ENCODE measurements at places on chromosomes 7 and 10.

- DNase-seq = peak; percentile 75
Measured at GRCh38 chr10:103493916-103494877, 692 bp downstream of the NEURL1 start.

DNA sequence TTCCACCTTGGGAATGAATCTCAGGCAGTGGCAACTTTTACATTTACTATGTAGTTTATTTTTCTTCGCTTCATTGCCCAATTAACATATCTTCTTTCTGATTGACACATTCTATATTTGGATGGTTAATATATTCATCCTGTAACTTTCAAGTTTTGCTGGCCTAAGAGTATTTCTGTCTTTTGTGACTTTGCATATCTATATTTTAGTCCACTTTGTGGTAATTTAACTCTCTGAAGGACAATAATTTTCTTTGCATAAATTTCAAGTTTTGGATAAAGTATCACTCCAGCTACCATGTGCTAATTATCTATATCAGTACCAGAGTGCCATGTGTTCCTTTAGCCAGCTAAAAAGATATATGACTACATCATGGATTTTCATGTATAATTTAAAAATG lies 151.5 kb upstream of the KAT6B start:
- DNase-seq = no peak

- no peak for DNase-seq
Measured at GRCh38 chr10:48604039-48604990, 558 bp downstream of the ARHGAP22 start.

GRCh38 chr7:135924302-135924701 lies 52.9 kb downstream of the MTPN start:
- DNase-seq = no peak

DNA sequence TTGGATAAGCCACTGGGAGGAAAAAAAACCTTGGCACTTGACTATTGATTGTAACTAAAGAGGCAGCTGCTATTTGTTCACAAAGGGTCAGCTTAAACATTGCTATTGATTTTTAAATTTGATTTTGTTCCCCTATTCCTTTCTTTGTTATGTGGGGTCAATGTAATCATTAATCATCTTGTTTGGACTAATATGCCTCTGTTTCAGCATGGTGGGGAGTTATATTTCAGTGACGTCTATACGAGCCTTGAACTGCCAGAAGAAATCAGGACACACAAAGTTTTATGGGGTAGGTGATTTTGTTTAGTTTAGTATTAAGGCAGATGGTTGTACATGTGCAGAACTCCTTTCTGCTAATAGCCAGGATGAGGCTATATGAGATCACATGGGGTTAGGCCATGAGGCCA lies 7.5 kb downstream of the AS3MT start:
- DNase-seq = no peak

DNA sequence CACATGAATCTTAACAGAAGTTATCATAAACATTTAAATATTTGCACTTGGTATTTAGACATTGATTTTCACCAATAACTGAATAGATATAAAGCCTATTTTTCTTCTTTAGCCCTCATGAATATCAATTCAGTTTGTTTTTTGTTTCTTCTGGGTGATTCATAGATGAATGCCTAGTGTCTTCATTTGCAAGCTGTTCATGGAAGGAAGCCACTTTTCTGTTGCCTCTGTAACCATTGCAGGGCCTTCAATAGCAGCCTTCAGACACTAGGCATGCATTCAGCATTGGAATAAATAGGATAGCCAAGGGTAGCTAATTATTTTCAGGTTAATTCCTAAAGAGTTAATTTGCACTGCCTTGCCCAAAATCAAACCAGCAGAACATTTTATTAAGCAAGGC lies 375.3 kb downstream of the DPP6 start:
- no peak for DNase-seq

DNA sequence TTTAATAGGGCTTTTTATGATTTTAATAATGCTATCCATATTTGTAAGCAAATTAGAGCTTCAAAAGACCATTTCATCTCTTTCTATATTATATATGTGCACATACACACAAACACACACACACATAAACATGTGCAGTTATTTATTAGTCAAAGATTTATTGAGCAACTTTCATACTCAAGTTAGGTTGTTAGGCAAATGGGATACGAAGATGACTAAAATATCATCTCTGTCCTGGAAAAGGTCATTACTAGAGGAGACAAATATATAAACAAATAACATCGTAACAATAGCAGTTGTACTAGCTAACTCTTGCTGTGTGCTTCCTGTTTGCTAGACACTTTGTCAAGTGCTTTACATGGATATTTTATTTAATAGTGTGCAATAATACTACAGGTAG lies 307.9 kb downstream of the SNX13 start:
- DNase-seq = no peak

- DNase-seq = no peak
Measured at GRCh38 chr10:93554760-93555432, 11.6 kb upstream of the FFAR4 start.

- no peak for DNase-seq
Measured at GRCh38 chr7:41911792-41912191, 208.9 kb upstream of the INHBA start.

DNA sequence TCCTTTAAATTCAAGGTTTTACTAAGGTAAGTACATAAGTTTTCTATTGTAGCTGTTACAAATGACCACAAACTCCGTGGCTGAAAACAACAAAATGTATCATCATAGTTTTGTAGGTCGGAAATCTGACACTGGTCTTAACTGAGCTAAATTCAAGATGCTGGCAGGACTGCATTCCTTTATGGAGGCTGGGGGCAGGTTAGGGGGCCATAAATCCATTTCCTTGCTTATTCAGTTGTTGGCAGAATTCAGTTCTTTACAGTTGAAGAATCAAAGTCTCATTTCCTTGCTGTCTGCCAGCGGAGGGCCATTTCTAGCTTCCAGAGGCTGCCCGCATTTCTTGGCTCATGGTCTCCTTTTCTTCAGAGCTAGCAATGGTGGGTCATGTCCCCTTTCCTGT lies 11.2 kb upstream of the PRR15 start:
- no peak for DNase-seq

- no peak for DNase-seq
Measured at GRCh38 chr7:102832674-102833073, 80.1 kb upstream of the LRRC17 start.

GRCh38 chr10:51079331-51079730 lies 5.0 kb downstream of the PRKG1 start:
- no peak for DNase-seq

DNA sequence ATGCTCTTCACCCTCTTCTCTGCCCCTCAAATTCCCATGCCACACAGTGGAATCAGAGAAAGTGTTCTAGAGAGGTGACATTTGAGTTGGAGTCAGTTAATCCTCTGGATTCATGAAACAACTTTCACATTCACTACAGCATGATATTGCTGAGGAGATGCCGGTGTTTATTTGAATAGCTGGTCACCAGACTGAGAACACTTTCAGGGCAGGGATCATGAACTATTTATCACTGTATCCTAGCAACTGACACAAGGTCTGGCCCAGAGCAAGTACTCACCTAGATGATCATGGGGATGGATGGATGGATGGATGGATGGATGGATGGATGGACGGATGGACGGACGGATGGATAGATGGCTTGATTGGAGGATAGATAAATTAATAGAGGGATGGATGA lies 116.7 kb upstream of the ZMIZ1 start:
- DNase-seq = no peak

DNA sequence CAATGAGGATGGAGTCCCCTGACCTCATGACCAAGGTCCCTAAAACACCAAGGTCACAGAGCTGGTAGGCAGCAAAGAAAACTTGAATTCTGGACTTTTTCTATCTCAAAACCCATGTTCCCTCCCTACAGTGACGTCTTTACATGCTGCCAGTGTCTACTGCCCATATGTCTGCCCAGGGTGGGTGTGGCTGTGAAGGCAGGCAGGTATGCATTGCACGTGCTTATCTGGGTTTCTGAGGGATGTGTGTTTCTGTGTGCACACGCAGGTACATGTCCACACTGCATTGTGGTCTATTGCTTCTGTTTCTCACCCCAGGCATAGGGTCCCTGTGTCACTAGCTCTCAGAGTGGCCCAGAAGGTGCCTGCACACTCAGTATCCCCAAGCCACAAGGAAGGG lies 13.5 kb downstream of the ATP6V1F start:
- peak; percentile 31 for DNase-seq

DNA sequence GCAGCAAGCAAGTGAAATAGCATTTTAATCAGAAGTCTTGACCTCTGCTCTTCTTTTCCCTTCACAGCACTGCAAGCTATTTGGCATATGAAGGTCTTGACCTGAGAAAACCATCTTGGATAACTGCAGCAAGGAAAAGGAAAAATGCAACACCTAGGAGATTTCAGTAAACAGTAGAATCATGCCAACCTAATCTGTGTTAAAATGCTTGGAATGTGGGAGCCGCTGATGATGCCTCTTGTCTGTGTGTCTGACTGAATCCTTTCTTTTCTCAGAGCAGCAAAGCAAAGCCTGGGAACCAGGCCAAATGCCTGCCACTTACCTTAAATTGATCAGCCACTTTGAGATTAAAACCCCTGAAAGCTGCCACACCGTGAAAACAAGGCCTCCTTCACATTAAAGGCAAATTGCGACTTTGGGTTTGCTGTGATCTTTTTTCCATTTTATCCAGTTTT lies 80.4 kb upstream of the CDK6 start:
- DNase-seq = no peak

DNA sequence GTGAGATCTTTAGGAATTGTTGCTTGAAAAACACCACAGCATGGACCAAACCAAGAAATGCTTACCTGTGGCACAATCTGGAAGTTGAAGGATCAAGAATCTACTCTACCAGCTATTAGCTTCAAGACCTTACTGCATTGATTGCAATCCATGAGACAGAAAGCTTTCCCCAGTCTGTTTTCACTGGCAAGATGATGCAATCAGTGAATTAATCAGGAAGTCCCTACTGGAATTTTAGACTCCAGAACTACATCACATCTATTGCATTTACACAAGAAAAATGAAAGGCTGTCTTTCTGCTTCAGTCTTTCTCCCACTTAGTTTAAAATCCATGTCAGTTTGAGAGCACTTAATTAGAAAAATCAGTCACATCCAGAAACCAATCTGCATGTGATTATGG lies 191.7 kb downstream of the TFEC start:
- no peak for DNase-seq

- no peak for DNase-seq
Measured at GRCh38 chr7:114718861-114719260, 203.0 kb upstream of the MDFIC start.

DNA sequence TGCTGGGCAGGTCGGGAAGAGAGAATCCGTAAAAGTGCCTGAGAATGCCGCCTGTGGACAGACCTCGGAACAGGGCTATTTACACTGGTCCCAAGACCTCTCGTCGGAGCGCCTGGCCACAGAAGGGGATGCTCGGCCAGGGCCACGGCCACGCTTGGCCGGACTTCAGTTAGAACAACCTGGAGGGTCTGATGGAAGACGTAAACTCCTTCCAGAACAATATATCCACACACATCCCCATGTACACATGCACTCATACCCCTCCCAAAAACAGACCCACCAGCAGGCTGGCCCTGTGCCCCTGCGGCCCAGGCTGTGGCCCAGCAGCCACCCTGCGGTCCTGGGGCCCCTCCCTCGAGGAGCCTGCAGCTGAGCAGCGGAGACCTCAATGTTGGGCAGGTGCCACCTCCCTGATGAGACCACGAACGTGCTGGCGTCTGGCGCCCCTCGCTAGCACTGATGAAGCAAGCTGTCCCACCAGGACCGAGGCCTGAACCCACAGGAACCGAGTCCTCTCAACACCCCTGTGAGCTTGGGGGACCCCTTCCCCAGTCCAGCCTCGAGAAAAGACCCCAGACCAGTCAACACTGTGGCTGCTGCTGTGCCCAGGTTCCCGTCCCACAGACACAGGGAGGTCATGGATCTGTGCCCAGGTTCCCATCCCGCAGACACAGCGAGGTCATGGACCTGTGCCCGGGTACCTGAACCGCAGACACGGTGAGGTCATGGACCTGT lies 8.9 kb downstream of the CFAP46 start:
- no peak for DNase-seq

DNA sequence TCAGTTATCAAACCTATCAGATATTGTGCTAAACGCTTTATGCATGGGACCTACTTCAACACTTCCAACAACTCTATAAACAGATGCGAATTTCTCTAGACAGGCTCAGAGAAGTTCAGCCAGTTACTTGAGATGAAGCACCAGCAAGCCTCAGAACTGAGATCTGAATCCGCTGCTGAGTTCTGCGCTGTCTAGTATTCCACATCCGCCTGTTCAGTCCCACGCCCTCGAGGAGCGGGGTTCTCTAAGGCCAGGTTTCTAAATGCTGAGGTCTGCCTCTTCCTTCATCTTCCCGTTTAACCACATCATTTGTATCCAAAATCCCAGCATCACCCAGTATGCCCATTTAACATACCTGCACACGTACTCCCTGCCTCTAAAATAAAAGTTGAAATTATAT lies 297.8 kb upstream of the ZNF32 start:
- DNase-seq = no peak

- DNase-seq = no peak
Measured at GRCh38 chr7:65448816-65449504, 75.3 kb downstream of the ZNF92 start.

DNA sequence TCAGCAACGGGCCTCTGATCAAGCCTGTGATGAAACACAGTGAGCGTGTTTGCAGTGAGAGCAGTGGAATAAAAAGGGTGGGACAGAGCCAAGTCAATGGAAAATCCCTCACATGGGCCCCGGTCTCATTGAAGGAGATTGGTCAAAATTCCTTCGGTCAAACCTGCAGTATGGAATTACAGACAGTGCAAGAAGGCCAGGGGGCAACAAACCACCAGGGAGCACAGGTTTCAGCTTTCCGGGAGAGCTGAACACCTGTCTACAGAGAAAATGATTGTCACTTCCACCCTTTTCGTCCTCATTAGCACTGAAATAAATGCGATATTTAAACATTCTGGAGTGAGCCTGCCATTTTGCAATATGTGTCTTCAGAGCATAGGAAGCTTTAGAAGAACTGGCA lies 92.9 kb downstream of the GPR26 start:
- DNase-seq = no peak

DNA sequence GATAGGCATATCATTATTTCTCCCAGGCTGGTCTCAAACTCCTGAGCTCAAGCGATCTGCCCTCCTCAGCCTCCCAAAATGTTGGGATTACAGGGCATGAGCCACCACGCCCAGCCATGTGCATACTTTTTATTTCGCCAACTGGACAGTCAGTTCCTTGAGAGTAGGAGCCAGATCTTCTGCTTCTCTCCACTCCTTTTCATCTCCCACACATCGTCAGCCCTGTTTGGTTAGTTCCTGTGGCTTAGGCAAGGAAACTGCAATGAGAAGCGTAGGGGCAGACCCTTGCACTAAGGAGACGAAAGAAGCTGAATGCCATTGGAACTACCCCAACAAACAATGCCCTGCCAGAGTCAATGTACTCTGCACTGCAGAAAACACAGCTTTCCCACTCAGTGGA lies 178.2 kb downstream of the TRIL start:
- DNase-seq = no peak

DNA sequence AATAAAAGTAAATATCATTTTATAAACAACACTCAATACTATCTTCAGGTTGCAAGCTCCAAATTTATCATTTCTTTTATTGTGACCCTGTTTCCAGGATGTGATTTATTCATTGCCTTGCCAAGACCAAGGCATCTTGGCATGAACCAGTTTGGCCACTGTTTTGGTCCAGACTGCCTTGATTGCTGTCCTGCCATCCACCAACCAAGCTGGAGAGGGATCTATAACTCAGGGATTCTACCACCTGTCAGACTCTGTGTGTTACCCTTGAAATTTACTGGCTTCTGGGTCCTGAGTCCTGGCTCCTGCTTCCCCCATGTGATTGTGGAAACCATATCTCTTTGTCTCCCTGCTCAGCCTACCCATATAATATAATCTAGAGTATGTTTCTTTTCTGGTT lies 343.0 kb downstream of the GPAM start:
- no peak for DNase-seq

GRCh38 chr7:84454174-84454959 lies 259.8 kb upstream of the SEMA3A start:
- DNase-seq = no peak

Measured in spleen (tissue), 13 donors.